GOT3 (cell line): ENCODE measurements at places on chromosomes 13 and 19.
A peak's percentile ranks its signal among the peaks of the same experiment; 100 is the strongest.

GRCh38 chr19:39842693-39843435, 3.3 kb downstream of the FBL start:
- no peak for DNase-seq

GRCh38 chr13:109818886-109819285, 32.5 kb upstream of the IRS2 start:
- no peak for DNase-seq

DNA sequence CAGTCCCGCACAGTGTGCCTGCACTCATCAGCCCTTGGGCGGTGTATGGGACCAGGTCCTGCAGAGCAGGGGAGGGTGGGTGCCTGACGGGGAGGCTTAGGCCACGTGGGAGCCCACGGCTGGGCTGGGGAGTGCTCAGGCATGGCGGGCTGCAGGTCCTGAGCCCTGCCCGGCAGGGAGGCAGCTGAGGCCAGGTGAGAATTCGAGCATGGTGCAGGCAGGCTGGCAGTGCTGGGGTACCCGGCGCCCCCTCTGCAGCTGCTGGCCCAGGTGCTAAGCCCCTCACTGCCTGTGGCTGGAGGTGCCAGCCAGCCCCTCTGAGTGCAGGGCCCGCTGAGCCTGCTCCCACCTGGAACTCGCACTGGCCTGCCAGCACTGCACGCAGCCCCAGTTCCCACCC, 630.9 kb upstream of the PCDH20 start:
- no peak for DNase-seq

GRCh38 chr13:56735537-56735942, 405.2 kb upstream of the PRR20A start:
- DNase-seq = no peak

DNA sequence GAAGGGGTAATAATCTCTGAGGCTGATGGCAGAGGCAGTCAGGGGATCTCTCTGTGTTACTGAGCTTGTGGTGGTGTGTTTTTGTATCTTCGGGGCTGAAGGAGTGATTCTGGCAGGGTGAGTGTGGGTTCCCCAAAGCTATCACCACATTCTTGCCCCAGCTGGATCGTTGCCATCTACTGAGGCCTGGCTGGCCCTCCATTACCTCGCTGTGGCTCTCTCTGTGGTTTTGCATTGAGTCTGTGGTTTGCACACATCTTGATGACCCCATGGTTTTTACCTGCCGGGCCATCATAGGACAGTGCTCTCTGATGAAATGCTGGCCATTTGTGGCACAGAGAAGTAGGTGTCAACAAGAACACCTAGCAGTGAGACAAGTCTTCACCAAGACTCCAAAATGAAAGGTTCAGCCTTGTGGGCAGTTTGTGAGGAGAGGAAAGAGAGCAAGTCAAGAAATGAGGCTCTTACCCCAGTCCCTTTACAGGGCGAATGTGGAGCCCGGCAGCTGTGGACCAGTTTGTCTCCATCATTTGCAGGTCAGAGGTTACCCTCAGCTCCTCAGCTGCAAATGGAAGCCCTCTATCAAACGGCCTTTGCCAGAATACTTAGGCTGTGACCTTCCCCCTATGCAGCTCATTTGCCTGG, 69.0 kb upstream of the NPAS1 start:
- DNase-seq = no peak

- no peak for DNase-seq
These were observed 277.6 kb upstream of the KLHL1 start for GRCh38 chr13:70385852-70386251.

- DNase-seq = peak; percentile 47
These were observed at the start of gene RABAC1 for GRCh38 chr19:41959056-41960053. Gene RABAC1 (minus strand): TSS chr19:41959321. CDS start chr19:41959292, 29 bp downstream.

DNA sequence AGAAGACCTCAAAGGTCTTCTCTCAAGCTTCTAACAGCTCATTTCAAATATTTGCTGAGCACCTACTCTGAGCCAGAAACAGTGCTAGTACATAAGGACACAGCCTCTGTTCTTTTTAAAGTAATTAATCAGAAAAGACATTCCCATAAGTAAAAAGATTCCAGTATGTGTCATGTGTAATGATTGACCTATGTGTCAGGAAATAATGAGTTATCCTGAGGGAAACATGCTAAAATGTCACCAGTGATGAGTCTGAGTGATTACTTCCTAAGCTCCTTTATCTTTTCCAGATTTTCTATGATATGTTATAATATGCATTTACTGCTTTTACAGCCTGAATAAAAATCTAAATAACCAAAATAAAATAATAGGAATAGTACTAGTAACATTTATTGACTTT, 107.6 kb downstream of the SLC25A15 start:
- DNase-seq = no peak

GRCh38 chr19:15422296-15423075, 3.7 kb upstream of the AKAP8L start:
- no peak for DNase-seq

DNA sequence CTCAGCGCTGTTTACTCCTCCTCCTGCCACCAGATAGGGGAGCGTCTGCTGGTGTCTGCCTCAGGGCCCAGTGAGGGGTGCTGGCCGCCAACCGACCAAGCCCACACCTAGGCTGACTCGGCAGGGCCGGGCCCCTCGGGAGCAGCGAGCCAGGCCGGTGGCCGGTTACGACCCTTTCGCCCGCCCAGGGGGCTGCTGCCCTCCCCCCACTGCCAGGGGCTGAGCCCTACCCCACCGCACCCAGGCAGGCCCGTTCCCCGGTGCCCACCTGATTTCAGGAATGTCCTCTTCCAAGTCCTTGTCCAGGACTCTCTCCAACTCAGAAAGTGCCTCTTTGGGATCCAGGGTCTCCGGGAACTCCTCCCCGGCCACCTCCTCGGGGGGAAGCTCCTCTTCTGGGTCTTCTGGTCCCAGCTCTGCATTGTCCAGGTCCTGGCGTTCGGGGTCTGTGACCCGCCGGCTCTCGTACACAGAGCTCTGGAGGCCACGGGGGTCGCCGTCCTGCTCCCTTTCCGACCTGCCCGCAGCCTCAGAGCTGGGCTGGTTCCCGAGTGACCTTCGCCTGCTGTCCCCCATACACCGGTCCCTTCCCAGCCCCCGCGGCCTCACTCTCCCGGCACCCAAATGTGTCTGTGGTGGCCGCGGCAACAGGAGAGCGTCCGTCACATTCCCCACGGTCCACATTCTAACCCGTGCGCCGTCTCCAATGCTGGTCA, 31.0 kb upstream of the MIER2 start:
- DNase-seq = no peak

DNA sequence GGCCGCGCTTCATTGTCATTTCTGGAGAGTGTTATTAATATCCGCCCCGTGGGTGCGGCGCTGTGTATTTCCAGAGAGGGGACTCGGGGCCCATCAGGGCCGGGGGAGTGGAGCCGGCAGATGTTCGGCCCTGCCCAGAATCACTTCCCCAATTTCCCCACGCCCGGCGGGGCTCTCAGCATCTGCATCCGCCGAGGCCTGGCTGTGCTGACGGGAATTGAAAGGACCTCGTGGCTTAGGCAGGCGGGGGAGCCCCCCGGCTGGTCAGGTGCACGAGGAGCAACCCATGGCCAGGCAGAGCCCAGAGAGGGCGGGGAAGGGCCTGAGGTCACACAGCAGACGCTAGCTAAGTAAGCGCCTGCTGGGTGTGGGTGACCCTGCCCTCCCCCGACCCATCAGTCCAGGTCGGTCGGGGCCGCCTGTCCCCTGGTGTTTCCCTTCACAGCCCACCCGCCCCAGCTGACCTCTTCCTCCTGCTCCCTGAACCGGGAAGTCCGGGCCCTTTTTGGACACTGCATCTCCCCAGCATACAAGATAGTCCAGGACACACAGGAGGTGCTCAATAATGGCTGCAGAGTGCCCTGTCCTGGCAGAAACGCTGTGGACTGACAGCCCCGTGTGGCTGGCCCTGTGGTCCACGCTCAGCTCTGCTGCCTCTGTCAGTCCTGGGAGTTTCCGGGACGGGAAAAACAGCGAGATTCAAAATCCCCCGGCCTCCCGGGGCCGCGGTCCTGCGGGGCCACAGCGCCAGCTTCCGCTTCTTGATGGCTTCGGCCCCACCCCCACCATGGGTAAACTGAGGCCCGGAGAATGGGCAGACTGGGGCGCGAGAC, 22.1 kb downstream of the ARID3A start:
- DNase-seq = no peak

DNA sequence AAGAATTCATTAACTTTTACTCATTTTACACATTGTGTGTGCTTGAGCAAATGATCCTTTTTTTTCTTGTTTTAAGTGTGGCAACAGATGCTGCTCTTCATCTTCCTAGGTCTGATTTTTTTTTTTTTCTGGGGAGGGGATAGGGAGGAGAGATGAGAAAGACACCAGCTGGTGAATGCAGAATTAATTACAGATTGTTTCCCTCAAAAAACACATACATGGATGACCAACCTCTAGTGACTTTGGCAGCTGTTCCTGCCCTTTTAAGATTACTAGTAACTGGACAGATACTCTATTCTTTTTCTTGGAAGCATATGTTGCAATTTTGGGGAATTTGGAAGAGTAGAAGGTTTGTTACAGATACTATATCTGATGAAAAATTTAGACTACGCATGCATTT, 103.6 kb upstream of the MYO16 start:
- no peak for DNase-seq

DNA sequence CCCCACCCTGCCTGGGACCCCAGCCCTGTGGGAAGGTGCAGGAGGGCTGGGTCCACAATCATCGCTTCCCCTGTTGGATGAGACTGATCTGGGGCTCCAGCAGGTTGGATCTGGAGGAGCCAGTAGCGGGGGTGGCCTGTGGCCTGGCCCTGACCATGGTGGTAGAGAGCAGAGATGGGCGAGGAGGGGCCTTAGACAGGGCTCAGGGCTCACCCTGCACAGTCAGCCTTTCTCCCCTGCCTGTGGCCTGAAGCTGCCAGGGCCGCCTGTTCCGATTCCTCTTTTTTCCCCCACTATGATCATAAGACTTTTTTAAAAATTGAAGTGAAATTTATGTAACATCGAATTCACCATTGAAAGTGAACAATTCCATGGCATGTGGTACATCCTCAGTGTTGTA, 18.2 kb downstream of the SIN3B start:
- no peak for DNase-seq

GRCh38 chr19:46654621-46655152, 6.3 kb downstream of the DACT3 start:
- DNase-seq = no peak

- DNase-seq = no peak
These were observed 4.9 kb downstream of the NANOS3 start for GRCh38 chr19:13881692-13882418.

DNA sequence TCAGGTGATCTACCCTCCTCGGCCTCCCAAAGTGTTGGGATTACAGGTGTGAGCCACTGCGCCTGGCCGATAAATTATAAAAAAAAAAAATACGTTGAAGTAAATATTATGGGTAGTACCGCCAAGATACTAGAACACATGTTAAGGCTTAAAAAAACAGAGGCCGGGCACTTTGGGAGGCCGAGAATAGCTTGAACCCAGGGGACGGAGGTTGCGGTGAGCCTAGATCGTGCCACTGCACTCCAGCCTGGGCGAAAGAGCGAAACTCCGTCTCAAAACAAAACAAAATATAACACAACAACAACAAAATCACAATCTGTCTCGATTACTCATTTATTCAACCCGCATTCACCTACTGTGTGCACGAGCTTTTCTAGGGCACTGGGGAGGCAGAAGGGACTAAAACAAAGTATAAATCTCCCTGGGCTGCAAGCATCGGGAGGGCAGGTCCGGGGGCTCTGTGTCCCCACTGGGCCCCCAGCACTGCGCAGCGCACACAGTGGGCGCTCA, 1.3 kb upstream of the BICRA start:
- no peak for DNase-seq

DNA sequence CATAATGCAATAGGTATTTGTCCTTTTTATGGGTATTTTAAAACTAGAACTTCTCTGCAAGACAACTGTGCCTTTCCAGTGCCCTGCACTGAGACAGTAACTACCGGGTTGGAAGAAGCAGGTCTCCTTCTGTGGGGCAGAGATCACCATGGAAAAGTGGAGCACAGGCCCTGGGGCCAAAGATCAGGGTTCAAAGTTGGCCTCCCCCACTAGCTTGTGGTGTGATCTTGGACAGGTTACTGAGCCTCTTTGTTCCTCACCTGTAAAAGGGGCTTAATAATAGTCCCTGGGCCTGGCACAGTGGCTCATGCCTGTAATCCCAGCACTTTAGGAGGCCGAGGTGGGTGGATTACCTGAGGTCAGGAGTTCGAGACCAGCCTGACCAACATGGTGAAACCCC, 68.3 kb downstream of the CEBPG start:
- DNase-seq = no peak

GRCh38 chr19:39131255-39131755, 5.7 kb downstream of the PAK4 start:
- DNase-seq = no peak

DNA sequence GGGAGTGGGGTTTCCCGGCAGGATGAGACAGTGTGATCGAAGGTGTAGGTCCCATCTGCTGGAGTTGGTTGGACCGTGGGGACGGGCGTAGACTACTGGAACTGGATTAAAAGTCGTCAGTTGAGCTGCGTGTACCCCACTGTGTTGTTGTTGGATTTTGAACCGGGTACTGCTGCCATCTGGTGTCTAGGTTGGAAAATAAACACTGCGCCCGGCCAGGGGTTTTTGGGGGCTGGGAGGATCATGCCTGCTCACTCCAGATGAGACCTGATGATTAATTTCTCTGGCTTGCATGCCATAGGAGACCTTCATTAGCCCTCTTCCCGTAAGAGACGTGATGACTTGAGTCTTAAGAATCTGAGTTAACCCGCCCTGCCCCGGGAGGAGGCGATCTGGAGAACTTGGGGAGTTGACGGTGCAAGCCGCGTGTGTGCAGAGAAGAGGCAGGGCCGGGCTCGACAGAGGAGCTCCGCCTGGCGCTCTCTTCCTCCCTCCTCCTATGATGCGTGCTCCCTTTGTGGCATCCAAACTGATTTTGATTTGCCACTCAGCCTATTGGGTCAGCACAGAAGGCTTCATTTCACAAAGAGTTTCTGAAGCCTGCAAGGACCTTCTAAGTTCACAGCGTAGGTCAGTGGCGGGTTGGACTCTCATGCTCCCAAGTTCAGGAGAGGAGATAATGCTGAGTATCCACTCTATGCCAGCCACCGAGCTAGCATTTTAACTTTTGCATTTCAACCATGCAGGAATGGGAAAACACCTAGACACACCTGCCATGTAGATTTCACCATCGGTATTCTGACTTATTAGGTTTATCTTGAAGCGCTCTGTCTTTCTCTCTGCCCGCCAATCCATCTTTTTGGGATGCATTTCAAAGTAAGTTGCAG, 2.7 kb downstream of the UHRF1 start:
- peak; percentile 90 for DNase-seq

GRCh38 chr13:69948016-69948415, 159.6 kb upstream of the ATXN8OS start:
- no peak for DNase-seq

DNA sequence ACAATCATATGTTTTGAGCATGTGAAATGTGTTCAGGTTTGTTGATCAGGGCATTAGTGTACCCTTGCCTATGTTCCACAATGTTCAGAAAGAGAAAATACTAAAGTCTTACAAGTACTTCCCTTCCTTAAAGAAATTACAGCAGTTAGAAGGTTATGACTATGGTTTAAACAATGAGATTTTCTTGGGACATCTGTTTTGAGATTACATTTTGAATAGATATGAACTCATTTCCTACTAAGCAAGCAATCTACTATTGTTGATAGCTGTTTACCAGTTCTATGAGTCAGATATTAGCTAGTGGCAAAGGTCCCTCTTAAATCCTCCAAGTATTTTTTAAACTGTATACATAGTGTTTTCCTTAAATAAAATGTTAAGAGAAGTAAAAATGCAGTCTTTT, 241.3 kb downstream of the DACH1 start:
- DNase-seq = no peak
